Stimulated activated CD8-positive, alpha-beta memory T cell treated with anti-CD3 and anti-CD28 coated beads, Interleukin-4, amount 100 ng/mL, for 1 hour (primary cell): ENCODE measurements at places on chromosomes 6 and 20.

DNA sequence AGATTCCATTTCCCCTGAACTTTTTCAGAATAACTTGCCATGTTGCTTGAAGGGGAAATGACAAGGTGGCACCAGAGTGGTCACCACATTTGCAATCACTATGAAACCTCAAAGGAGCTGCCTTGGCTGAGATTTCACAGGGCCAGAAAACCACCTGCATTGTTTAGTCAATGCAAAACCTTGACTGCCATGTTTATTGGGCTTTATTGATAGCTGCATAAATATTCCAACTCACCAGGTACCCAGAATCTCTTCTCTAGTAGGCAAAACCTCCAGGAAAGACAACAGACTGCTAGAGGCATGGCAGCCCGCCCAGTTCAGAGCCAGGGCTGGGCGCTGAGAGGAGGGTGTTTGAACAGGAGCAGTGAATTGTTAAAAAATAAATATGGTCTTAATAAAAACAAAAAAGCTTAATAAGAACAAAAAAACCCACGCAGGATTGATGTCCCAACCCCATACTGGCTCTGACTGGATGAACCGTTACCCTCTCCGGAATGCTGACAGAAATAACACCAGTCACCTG is 375.6 kb downstream of the ZFAND3 start:
- no peak for DNase-seq

DNA sequence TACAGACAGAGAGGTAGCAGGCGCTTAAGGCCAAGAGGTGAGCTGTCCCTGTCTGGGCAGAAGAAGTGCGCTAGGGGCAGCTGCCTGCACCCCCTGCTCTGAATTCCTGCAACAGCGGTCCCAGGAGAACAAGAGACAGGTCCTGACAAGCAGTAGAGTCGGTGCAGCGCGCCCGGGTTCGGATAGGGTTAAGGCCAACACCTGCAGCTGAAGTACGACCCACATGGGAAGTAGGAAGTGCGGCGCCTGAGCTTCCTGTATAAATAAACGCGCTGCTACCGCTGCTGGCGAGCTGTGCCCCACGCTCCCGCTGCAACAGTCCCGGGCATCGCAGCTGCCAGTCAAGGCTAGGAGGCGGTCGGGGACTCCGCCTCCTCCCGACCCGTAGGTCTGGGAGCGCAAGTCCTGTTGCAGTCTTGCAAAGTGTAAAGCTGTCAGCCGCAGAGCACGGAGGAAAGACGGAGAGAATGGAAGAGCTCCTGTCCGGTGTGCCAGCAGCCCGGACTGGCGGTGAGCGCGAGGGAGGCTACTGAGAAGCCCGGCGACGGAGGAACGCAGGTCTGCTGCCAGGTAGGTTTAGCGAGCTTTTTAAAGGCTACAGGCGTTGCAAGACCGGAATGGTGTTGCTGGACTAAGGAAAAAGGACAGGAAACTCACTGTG is at the start of gene RNF144B:
TSS of gene RNF144B (plus strand) at position 290 of the 661 bp plus-strand sequence. CDS start 12,185 bp downstream, outside the sequence.
- peak; percentile 16 for DNase-seq

DNA sequence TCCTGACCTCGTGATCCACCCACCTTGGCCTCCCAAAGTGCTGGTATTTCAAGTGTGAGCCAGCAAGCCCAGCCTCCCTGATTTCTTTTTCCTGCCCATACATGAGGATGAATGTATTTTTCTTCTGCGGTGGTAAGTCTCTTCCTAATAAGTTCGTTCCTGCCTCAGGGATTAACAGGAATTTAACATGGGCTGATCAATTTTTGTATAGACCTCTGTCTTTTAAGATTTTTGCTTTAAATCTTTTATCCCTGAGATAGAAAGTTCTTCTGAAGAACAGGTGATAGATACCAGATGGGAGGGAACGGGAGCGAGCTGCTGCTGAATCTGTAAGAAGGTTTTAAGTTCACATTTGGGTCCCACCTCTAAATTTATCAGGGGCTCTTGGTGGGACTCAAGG is 7.0 kb upstream of the ZNFX1 start:
- no peak for DNase-seq

DNA sequence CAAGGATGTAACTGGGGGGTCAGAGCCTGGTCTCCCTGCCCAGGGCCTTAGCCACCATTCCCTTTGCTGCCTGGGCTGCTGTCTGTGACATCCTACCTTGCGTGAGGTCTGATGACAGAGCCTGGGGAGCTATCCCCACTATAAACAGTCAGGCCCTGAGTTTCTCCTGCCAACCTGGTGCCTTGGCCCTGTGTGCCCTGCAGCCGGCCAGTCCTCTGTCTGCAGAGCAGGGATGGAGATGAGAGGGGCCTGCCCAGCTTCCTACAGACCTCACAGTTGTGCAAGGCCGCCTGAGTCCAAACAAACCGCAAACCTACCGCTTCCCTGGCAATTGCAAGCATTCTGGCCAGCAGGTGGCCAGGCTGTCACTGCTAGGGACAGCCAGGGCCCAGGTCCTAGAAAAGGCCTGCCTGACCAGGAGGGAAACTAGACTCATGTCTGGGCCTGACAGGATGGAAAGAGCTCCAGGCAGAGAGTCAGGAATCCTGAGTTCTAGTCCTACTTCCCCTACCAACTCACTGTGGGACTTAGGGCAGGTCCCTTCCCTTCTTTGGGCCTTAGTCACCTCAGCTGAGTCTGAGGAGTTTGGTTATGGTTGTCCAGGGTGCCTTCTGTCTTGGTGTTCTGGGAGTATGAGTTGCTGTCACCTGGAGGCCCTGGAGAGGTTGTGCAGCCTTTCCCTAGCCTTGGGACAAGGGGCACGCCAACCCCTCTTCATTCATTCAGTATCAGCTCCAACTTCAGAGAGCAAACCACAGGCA is 86.2 kb downstream of the VEGFA start:
- DNase-seq: no peak

DNA sequence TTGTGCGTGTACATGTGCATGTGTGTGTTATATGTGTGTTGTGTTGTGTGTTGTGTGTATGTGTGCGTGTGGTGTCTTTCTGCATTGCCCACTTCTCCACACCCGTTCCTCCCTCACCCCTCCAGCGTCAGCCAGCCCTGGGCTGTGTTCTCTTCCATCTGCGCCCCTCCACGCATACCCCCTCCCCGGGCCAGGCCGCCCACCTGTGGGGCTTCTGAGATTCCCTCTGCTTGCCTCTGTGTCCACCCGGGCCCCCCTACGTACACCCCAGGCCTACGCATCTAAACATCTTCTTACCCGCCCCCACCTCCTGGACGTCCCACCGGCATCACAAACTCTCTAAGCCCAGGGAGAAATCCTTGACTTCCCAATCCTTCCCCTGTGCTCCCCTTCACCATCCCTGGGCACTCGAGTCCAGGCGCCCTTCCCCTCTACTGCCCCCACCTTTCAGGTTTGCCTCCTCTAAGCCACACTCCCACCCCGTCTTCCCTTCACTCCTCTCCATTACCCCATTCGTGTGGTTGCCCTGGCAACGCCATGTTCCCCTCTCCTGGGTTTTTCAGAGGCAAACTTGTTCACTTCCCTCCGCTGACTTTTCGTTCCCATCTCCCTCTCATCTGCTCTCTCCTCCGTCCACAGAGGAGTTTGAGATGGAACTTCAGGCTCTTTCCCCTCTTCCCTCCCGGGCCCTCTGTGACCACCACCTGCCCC is 81.7 kb upstream of the NNAT start:
- no peak for DNase-seq

GRCh38 chr6:39152262-39152661 is 37.3 kb upstream of the SAYSD1 start:
- DNase-seq: no peak

DNA sequence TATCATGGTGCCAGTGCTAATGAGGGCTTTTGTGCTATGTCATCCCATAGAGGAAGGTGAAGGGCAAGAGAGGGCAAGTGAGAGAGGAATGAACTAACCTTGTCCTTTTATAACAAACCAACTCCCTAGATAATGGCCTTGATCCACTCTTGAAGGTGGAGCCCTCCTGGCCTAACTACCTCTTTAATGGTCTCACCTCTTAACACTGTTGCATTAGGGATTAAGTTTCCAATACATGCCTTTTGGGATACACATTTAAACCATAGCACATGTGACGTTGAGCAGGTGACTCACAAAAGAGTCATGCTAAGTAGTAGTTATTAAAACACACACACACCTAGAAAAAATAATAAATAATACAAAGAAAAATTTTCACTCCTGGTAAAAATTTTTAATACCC is 36.9 kb downstream of the CCN2 start:
- DNase-seq: no peak

GRCh38 chr20:23820493-23820892 is 6.0 kb downstream of the CST2 start:
- no peak for DNase-seq

- no peak for DNase-seq
Measured at GRCh38 chr20:62532921-62533320, 57.1 kb upstream of the GATA5 start.

GRCh38 chr20:19508449-19508848 is 249.6 kb upstream of the RIN2 start:
- no peak for DNase-seq

DNA sequence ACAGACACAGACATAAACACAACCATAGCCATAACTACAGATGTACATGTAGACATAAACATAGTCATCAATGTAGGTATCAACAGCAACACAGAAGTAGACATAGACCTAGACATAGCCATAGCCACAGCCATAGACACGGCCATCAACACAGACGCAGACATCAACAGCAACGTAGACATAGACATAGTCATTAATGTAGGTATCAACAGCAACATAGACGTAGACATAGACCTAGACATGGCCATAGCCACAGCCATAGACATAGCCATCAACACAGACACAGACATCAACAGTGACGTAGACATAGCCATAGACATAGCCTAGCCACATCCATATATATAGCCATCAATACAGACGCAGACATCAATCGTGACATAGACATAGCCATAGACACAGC is 258.3 kb upstream of the FOXQ1 start:
- DNase-seq: no peak

DNA sequence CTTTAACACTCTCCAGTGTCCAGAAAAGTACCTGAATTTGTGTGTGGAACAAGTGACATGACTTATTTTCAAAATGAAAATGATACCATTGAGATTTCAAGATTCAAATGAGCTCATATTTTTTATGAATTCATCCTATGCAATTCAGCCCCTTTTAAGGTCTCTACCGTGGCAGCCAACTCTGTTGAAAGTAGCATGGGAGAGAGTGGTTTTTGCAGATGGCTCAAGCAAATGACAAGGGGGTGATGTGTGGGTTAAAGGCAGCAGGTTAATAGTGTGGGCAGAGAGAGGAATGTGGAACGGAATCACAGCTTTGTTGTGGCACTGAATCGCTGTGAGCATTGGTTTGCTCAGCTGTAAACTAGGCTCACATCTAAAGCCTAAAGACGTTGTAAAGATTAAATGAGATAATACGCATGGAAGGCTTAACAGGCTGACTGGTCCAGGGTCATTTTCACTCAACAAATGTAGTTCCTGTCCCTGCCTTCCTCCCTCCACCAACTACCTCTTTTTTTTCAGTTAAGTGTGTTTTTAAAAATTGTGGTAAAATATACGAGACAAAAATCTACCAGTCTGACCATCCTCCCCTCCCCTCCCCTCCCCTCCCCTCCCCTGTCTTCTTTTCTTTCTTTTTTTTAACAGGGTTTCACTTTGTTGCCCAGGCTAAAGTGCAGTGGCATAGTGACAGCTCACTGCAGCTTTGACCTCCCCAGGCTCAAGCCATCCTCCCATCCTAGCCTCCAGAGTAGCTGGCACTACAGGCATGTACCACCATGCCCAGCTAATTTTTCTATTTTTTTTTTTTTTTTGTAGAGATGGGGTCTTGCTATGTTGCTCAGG is 114.7 kb upstream of the ZNF217 start:
- no peak for DNase-seq

DNA sequence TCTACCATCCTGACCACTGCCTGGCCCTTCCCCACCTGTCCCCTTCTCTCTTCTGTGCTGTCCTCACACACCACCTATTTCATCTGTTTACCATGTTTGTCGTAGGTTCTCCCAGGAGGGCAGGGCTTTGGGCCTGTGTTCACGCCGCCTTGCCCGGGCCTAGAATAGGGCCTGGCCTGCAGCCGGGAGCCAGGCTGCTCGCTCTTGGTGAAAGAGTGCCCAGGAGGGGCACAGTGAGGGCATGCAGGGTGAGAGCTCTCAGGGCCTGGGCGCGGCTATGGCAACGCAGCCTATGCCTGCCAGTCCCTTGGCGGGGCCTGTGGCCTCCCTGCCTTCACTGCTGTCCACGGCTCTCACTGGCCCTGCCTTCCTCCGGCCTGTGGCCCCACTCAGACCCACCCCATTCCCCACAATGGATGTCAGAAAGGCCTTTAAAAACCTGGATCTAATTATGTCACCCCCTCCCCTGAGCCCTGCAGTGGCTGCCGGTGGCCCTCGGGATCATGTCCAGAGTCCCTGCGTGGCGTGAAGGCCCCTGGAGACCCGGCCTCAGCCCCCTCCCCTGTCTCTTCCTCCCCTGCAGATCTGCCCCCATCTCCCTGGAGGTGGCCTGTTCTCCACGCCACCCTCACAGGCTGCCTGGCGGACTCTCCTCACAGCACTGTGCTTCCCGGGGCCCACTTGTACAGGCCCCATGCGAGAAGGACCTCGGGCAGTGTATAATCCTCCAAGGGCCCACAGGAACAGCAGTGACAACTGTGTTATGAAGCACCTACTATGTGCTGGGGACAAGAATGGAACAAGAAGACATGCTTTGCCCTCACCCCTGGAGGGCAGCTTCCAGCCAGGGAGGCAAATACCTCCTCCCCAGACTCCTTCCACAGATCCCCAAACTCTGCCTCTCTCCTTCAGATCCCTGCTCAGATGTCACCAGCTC is 22.9 kb upstream of the NOL4L start:
- no peak for DNase-seq

GRCh38 chr6:4180652-4181255 is 45.4 kb upstream of the ECI2 start:
- no peak for DNase-seq

DNA sequence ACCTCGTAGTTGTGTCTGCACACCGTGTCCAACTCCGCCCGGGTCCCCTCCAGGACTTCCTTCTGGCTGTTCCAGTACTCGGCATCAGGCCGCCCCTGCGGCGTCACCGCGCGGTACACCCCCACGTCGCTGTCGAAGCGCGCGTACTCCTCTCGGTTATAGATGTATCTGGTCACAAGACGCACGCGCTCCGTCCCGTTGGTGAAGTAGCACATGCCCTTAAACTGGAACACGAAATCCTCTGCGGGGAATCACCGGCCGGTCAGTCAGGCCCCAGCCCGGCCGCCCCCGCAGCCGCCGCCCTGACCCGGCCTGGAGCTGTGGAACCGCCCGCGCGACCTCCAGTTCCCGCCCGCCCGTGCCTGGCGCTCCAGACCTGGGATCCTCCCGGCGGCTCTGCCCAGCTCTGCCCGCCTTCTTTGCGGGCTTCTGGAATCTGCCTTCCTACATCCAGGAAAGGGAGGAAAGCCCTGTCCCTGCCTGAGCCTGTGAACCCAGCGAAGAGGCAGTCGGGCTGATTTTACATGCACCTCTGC is 1.6 kb downstream of the HLA-DQB1 start:
- no peak for DNase-seq
